ENCODE measurements at places on chromosomes 7 and 10. TPM values are rescaled to one million over a fixed set of nuclear protein-coding genes. Genes with fewer than 3 reads are reported as not detected.
A peak's percentile ranks its signal among the peaks of the same experiment; 100 is the strongest.

DNA sequence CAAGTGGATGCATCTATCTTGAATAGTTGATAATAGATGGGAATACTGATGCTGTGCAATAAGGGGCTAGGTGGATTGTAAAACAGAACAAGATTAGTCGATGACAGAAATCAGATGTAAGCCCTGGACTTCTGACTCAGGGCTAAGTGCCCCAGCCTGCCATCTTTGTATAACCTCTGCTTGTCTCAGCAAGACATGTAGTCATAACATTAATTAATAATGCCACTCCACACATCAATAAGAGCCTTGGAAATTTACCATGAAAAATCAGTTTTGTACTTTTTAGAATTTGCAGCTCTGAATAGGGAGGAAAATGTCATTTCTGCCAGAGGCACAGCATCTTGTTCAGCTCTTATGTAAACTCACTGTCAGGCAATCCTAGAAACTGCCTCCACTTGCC, 529.1 kb downstream of the PHTF2 start:
- H3K27me3 ChIP-seq = no peaks in the 10 kb centered on the region
- no peak for DNase-seq
- H3K36me3 ChIP-seq = no peaks in the 10 kb centered on the region
- no peak overlapping the region for H3K27ac ChIP-seq
- H3K4me1 ChIP-seq = no peaks in the 10 kb centered on the region

GRCh38 chr10:10772874-10773508, 244.7 kb upstream of the CELF2 start:
- H3K4me3 ChIP-seq = no peak overlapping the region
- no peak overlapping the region for H3K27ac ChIP-seq
- no peak for DNase-seq
- H3K36me3 ChIP-seq = no peaks in the 10 kb centered on the region
- no peaks in the 10 kb centered on the region for H3K4me1 ChIP-seq

DNA sequence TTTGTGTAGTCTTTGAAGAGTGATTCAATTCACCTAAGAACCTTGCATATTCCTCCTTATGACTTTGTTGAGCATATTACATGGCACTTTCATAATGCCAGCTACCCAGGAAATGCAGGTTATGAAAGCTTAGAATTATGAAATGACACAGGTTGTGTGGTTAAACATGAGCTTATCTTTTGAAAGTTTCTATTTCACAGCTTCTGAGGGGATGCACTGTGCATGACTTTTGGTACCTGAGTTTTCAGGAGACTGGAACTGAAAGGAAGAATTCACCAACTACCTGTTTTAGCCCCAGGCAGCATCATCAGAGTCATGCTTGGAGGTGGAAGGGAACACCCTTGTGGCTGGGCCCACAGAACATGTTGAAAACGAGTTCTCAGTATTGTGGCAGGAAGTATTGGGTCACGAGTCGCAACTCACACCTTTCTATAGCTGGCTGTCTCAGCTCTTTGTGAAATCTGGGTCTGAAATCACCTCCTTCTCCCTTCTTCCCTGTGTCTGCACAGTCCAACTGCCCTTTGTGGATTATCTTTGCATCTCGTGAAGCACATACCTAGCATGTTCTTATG, 228.2 kb downstream of the PTEN start:
- no peak overlapping the region for H3K4me3 ChIP-seq
- no peaks in the 10 kb centered on the region for H3K27me3 ChIP-seq
- H3K27ac ChIP-seq = peak overlapping the region; percentile 39
- peaks cover 28% of the 10 kb centered on the region for H3K4me1 ChIP-seq

Gene THSD7A
- total RNA-seq = not detected

DNA sequence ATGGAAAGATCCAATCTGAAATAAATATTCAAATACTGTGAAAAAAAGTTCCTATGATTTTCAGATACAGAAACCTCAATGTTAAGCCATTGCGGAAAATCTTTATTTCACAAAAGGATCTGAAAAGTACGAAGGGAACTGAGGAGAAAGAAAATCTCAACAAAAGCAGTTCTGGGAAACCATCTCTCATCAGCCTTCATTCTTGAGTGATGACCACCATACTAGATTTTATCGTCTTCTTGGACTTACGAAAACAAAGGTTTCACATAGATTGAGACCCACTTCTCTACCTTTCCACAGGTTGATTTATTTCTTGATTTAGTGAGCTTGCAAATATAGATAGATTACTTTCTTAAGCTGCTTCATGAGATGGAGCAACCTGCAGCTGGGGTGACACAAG, 293.4 kb upstream of the LYZL1 start:
- no peaks in the 10 kb centered on the region for H3K4me1 ChIP-seq
- no peak overlapping the region for H3K4me3 ChIP-seq
- H3K36me3 ChIP-seq = no peaks in the 10 kb centered on the region
- no peak for DNase-seq
- H3K27me3 ChIP-seq = no peaks in the 10 kb centered on the region
- H3K27ac ChIP-seq = no peak overlapping the region

DNA sequence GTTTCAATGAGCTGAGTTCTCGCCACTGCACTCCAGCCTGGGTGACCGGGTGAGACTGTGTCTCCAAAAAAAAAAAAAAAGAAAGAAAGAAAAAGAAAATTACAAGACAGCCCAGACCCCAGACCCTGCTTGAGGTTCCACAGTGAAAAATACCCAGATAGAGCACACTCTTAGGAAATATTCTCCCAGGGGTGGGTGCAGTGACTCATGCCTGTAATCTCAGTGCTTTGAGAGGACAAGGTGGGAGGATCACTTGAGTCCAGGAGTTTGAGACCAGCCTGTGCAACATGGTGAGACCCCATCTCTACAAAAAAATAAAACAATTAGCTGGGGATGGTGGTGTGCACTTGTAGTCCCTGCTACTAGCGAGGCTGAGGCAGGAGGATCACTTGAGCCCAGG, 41.1 kb upstream of the GTF2IRD1 start:
- no peaks in the 10 kb centered on the region for H3K36me3 ChIP-seq
- H3K27ac ChIP-seq = no peak overlapping the region

Gene GRID1
- not detected for total RNA-seq

Gene GPER1
- 20.7 TPM for total RNA-seq

DNA sequence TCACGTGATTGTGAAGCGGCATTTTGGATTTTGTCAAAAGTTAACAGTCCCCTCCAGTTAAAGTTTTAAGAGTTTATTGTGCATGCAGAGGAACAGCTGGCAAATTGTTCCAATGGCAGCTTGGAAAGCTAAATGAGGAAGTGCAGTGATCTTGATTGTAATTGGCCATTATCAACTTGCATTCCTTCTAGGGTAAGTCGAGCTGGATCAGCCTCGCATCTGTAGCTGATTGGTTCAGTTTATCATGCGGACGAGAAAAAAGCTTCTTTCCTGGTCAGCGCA, 566 bp downstream of the ZNF789 start:
- no peaks in the 10 kb centered on the region for H3K36me3 ChIP-seq
- H3K27me3 ChIP-seq = no peaks in the 10 kb centered on the region
- H3K27ac ChIP-seq = peak overlapping the region; percentile 55
- no peak for DNase-seq
- H3K4me1 ChIP-seq = peaks cover 18% of the 10 kb centered on the region

Gene FAM25C
- not detected for total RNA-seq

DNA sequence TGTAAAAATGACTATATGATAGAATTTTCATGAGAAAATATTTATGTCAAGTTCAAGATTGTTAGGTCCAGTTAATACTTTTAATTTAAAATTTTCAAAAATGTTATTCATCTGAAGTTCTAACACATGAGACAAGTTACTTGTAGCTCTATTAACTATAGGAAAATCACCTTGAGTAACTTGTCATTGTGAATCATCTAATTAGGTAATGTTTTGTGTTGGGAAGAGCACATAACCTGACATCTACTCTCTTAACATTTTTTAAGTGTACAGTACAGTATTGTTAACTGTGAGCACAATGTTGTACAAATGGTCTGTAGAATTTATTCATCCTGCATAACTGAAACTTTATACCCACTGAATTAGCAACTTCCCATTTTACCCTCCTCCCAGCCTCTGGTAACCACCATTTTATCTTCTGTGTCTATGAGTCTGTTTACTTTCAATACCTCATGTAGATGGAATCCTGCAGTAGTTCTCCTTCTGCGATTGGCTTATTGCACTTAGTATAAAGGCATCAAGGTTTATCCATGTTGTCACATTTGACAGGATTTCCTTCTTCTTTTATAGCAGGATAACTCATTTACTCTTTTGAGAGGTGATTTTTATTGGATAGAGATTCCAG, 54.6 kb downstream of the ARL4A start:
- H3K36me3 ChIP-seq = no peaks in the 10 kb centered on the region
- H3K27me3 ChIP-seq = no peaks in the 10 kb centered on the region
- no peaks in the 10 kb centered on the region for H3K4me1 ChIP-seq
- no peak for DNase-seq
- H3K27ac ChIP-seq = no peak overlapping the region

DNA sequence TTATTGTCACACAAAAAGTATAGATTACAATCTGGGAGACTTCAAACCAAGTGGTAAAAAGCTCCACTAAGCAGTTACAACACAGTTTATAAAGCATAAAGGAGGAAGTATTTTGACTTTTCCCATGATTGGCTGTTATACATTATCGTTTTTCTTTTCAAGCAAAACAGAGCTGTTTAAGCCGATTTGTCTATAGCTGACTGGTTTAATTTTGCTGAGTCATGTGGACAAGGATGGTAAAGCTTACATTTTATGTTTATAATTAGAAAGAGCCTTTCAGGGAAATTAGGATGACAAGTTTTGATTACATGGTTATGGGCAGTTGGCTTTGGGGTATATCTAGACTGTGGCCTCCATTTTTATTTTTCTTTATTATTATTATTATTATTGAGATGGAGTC, 152.5 kb upstream of the STK17A start:
- H3K27me3 ChIP-seq = no peaks in the 10 kb centered on the region
- H3K36me3 ChIP-seq = no peaks in the 10 kb centered on the region
- DNase-seq = no peak
- no peaks in the 10 kb centered on the region for H3K4me1 ChIP-seq
- H3K27ac ChIP-seq = no peak overlapping the region

Gene OGDH
- total RNA-seq = 80.2 TPM

GRCh38 chr10:131270461-131271190, 40.9 kb downstream of the TCERG1L start:
- no peaks in the 10 kb centered on the region for H3K27me3 ChIP-seq
- no peak for DNase-seq
- H3K4me3 ChIP-seq = no peak overlapping the region
- H3K4me1 ChIP-seq = no peaks in the 10 kb centered on the region
- H3K27ac ChIP-seq = no peak overlapping the region

- H3K27ac ChIP-seq = no peak overlapping the region
- H3K4me1 ChIP-seq = peaks cover 11% of the 10 kb centered on the region
Measured at GRCh38 chr10:91295346-91295745, 74.9 kb downstream of the PCGF5 start.

- DNase-seq = no peak
- no peak within 1 kb of the TSS for H3K4me3 ChIP-seq
- no peaks in the 10 kb centered on the region for H3K27me3 ChIP-seq
- no peaks in the 10 kb centered on the region for H3K36me3 ChIP-seq
Measured at GRCh38 chr10:88802523-88803285, at the start of gene LIPM. TSS of gene LIPM (plus strand) at chr10:88802730. CDS start at chr10:88802897, 167 bp downstream.

DNA sequence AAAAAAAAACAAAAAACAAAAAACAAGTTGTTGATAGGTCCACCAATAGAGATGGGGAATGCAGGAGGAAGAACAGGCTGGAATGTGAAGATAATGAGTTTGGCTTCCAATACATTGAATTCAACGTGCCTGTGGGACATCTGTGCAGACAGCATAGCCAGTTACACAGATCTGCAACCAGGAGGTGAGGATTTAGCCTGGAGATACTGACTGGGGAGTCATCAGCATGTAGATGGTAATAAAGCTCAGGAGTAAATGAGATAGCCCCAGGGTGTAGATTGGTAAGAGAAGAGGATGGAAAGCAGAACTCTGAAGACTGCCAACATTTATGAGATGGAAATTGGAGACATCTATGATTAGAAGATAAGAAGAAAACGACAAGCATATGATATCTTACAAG, 4.7 kb upstream of the TRIM8 start:
- H3K27ac ChIP-seq = no peak overlapping the region
- no peak for DNase-seq
- no peaks in the 10 kb centered on the region for H3K27me3 ChIP-seq

Measured in B cell (primary cell).